Nasal cavity respiratory epithelium epithelial cell of viscerocranial mucosa (primary cell): ENCODE measurements at places on chromosomes 5 and 9. TPM values are rescaled to one million over a fixed set of nuclear protein-coding genes. Genes with fewer than 3 reads are reported as not detected.

POLR3G gene
- 9.2 and 17.8 TPM in 2 replicates for total RNA-seq

LCN9 gene
- not detected in 2 replicates for total RNA-seq

LCP2 gene
- not detected in 2 replicates for total RNA-seq

OTP gene
- not detected in 2 replicates for total RNA-seq

TAF11L13 gene
- not detected in 2 replicates for total RNA-seq

SLC6A19 gene
- total RNA-seq: not detected in 2 replicates

SLC36A2 gene
- total RNA-seq: not detected in 2 replicates

EXOSC2 gene
- total RNA-seq: 35.3 and 37.3 TPM in 2 replicates

ADAMTSL2 gene
- total RNA-seq: under 0.01 TPM in 1 of 2 replicates, not detected in the other

GLRA1 gene
- total RNA-seq: not detected in 2 replicates

RALGDS gene
- total RNA-seq: 15.4 and 35.7 TPM in 2 replicates

SPINK1 gene
- total RNA-seq: 0.78 and 1.0 TPM in 2 replicates

FOXE1 gene
- 3.8 and 7.9 TPM in 2 replicates for total RNA-seq

PCDHA6 gene
- total RNA-seq: under 0.01 and 0.85 TPM in 2 replicates

MARCOL gene
- not detected in 2 replicates for total RNA-seq

LECT2 gene
- total RNA-seq: not detected in 2 replicates

GPR150 gene
- total RNA-seq: under 0.01 and 0.21 TPM in 2 replicates

COL15A1 gene
- total RNA-seq: 0.07 TPM in 1 of 2 replicates, not detected in the other

GRXCR2 gene
- total RNA-seq: not detected in 2 replicates

DRD1 gene
- total RNA-seq: not detected in 2 replicates

PCDHAC2 gene
- 16.7 and 25.5 TPM in 2 replicates for total RNA-seq

RABGAP1 gene
- 51.3 and 71.9 TPM in 2 replicates for total RNA-seq

GAPT gene
- not detected in 2 replicates for total RNA-seq

CDC25C gene
- 0.07 and 0.34 TPM in 2 replicates for total RNA-seq

PCDHB11 gene
- 0.34 and 0.85 TPM in 2 replicates for total RNA-seq

RMRP gene
- total RNA-seq: 18,537 and 104,493 TPM in 2 replicates

SOHLH1 gene
- total RNA-seq: not detected in 2 replicates

STPG3 gene
- total RNA-seq: not detected in 2 replicates

HAVCR2 gene
- 0.21 and 1.0 TPM in 2 replicates for total RNA-seq

S100Z gene
- total RNA-seq: not detected in 2 replicates

SVEP1 gene
- total RNA-seq: under 0.01 and 0.28 TPM in 2 replicates

ZNF474 gene
- 0.28 TPM in 1 of 2 replicates, not detected in the other for total RNA-seq

SCGB3A2 gene
- not detected in 2 replicates for total RNA-seq

VLDLR gene
- total RNA-seq: 31.4 and 73.5 TPM in 2 replicates

CCNO gene
- total RNA-seq: 1.6 and 2.1 TPM in 2 replicates

DND1 gene
- 0.34 and 0.36 TPM in 2 replicates for total RNA-seq

C9 gene
- total RNA-seq: not detected in 2 replicates
